ENCODE measurements at places on chromosomes 4 and X.

GRCh38 chr4:96093057-96093456 is 253.2 kb downstream of the PDHA2 start:
- no peak for DNase-seq

DNA sequence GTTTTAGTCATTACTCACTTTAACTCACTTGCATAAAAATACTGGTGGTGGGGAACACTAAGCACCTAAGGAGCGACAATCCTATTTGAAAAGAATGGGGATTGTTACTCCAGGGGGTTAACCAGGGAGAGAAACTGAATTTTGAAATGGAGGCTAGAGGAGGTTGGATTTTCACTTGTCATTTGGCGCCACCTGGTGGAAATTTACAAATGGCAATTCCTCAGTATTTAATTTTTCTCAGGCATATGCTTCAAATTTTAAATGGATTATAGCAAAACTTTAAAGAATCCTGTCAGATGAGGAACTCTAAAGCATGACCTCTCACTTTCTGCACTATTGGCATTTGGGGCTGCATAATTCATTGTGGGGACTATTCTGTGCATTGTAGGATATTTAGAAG is 2.7 kb upstream of the GEMIN8 start:
- DNase-seq, result peak; percentile 69

- no peak for DNase-seq
Observed at GRCh38 chr4:37322122-37322521, 77.6 kb downstream of the NWD2 start.

DNA sequence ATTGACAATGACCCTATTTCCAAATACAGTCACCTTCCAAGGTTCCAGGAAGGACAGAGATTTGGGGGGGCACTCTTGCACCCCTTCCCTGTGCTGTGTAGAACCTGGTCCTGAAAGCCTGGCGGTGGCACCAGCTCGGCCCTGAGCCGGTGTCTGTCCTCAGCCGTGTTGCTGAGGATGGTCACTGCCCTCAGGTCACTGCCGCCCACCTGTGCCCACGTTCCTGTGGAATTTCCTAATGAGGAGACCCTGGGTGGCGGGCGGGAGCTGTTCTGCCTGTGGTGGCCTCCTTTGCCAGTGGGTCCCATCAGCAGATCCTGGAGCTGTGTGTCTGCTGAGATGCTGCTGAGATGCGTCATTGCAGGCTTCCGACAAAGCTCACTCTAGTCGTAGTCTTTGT is 32.9 kb downstream of the NELFA start:
- DNase-seq, result no peak

DNA sequence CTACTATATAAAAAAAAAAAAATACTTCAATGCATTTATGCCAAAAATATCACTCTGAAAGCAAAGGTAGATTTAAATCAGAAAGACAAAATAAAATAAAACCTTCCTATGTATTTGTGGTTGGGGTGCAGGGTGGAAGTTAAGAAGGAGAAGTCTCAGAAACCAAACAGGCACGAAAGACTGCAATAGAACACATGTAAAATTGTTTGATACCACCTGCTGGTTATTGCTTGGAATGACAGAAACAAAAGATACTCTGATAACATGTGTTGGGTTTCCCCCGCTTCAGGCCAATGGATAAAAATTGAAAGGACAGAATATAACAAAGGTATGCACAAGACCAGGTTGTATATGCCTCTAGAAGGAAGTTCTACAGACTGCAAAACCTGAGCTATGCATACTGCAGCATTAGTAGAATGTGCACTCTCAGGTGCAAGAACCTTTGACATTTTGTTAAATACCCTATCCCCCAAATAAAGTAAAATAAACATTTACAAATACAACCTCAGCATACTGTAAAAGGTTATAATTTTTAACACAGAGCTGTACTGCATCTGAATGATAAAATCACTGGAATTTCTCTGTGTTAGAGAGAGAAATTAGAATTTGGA is 118.8 kb downstream of the GABRA2 start:
- no peak for DNase-seq

DNA sequence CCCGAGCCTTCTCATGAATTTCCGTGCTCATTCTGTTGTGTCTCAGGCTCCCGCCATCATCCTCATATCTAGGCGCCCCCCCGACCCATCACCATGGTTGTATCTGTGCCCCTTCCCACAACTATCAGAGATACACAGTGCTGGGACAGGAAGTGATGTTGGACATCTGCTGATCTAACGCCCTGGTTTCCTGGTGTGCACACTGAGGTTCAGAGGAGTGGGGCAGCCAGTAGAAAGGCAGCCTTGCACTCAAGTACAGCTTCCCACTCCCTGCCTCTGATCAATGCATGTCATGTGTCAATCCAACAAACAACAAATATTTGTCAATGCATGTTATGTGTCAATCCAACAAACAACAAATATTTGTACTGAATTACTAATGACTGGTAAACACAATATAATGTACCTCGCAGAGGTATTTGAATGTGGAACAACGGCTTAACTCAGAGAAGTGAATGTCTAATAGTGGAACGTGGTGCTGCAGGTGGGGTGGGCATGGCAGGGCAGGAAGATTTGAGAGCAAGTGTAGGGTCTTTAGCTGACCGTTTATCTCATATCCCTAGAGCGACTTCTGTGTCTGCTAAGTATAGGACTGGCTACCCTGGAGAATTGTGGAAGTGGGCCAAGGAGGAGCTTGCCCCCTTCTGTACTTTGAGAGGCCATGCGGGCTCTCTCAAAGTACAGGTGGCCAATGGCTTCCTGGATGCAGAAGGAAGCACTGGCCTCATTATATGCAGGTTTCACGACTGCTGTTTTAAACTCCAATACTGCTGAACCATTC is 10.3 kb upstream of the SEL1L3 start:
- DNase-seq, result no peak

- no peak for DNase-seq
Observed at GRCh38 chrX:49850028-49850427, 20.9 kb downstream of the PAGE4 start.

GRCh38 chr4:62901101-62901500 is 1508.1 kb downstream of the TECRL start:
- no peak for DNase-seq

DNA sequence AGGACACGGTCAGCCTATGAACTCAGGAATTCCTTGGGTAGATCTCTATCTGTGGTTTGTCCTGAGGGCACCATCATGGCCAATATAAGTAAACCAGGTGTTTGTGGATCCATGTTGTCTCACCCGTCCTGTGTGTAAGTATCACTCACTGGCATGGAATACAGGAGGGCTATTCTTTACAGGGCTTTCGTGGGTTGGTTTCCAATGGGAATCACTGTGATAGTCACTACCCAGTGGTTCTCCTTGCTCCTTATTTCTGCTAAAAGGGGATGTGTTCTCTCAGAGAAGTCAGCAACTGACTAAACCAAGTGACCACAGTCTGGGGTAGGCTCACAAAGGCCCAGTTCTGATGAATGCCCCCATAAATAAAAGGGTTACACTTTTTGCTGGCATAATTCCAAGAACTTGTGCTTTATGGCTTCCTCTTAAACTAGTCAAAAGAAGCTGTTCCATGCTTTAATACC is 236.7 kb upstream of the JADE1 start:
- DNase-seq, result no peak

All from memory B cell (primary cell).